Hematopoietic multipotent progenitor cell treated with erythropoietin and hydrocortisone succinate and interleukin-3 and kit ligand, for 17 days (in vitro differentiated cells): ENCODE measurements at places on chromosomes 6 and 20.
A peak's percentile ranks its signal among the peaks of the same experiment; 100 is the strongest.

GRCh38 chr20:17533396-17533795, 2.2 kb upstream of the BFSP1 start:
- DNase-seq: no peak

- DNase-seq: no peak
Observed at GRCh38 chr6:14934844-14935243, 311.0 kb upstream of the JARID2 start.

- no peak for DNase-seq
Observed at GRCh38 chr20:24818056-24818455, 131.0 kb upstream of the CST7 start.

DNA sequence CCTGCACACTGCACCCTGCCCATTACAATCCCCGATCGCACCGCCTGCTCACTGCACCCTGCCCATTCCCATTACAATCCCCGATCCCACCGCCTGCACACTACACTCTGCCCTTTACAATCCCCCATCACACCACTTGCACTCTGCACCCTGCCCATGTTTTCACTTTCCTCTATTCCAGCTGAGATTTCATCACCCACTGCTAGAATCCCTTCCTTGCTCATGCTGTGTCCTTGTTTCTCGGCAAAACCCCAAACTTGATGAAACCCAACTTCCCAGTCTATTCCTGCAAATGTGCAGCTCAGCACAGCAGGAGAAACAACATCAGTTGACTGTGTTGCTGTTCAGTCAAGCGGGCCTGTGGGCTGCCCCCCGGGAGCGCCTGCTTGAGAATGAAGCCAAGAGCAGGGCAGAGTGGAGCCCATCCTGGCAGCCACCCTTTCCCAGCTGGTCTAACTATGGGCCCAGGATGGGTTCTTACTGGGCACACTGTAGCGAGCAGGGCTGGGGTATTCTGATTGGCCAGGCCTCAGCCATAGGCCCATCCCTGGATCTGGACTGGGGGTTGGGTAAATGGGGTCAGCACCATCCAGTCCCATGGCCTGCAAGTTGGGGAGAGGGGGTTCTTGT, 17.2 kb downstream of the MOCS3 start:
- DNase-seq: no peak

- DNase-seq: no peak
Observed at GRCh38 chr6:53119772-53120409, 28.8 kb downstream of the GCM1 start.

GRCh38 chr20:60239956-60240355, 281.7 kb downstream of the CDH26 start:
- no peak for DNase-seq

DNA sequence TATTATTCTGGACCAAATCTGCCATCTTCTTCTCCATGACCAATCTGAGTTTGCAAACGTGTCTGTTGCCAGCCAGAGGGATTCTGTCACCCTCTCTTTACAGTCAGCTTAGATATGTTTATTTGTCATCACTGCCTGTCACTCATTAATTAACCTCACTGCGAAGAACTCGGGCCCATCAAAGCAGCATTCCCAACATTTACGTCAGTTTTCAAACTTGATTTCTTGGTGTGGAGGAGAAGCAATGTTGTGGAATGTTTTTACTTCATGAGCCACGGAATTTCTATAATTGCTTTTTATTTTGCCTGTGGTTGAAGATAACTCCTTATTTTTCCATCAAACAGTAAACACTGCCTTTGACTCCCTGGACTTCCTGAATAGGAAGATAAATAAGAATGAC, 91.8 kb upstream of the CNKSR3 start:
- DNase-seq: no peak

GRCh38 chr6:158972241-158973233, 27.5 kb downstream of the RSPH3 start:
- peak; percentile 73 for DNase-seq

DNA sequence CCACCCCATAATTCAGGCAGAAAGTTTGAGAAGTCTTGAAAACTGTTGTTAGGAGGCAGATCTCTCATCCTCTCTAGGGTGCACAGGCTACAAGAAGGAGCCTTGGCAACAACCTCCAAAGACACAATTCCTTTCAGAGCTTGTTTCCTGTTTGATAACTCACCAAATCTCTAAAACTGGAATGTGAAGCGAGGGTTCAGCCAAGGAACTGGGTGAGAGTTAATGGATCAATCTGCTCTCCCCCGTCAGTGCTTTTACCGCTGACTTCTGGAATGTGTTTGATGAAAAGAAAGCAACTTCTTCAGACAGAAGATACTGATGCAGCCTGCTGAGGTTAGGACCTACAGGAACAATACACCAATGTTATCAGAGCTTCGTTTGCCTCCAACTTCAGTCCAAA, 171.8 kb upstream of the BMP2 start:
- no peak for DNase-seq

DNA sequence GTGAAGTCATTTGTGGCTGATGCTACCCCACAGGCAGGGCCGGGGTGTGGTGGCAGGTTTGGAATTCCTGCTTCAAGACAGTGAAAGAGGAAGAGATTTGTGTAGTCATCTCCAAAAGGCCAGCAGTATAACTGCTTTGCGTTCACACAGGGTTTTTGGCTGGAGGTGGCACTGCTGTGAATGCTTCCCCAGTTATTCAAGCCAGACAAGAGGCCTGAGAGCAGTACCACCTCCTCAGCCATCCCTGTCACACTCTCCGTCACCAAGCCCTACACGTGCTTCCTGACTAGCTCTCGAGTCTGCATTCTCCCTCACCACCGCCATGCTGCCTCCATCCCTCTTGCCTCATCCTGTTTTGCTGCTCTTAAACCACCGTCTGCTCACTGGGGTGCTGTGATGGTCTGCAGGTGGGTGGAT, 23.9 kb downstream of the ARMC2 start:
- DNase-seq: no peak

GRCh38 chr6:163170294-163170883, 244.1 kb upstream of the QKI start:
- peak; percentile 27 for DNase-seq
